Activated CD4-positive, alpha-beta T cell treated with anti-CD3 and anti-CD28 coated beads, Interleukin-2, amount 50 U/mL, for 24 hours (primary cell): ENCODE measurements at places on chromosomes 6 and 20.

- DNase-seq, result no peak
These were observed 1068.0 kb upstream of the EPHA7 start for GRCh38 chr6:94487371-94487770.

DNA sequence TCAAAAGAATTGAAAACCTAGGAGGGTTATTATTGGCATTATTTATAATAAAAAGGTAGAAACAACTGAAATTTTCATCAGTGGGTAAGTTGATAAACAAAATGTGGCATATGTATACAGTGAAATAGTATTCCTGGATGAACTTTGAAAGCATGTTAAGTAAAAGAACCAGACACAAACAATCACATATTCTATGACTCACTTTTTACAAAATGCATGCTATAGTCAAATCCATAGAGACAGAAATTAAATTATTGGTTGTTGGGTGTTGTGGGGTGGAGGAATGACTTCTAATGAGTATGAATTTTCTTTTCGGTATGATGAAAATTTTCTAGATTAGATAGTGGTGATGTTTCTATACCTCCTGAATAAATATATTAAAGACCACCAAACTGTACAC is 94.6 kb downstream of the LRRC1 start:
- no peak for DNase-seq

DNA sequence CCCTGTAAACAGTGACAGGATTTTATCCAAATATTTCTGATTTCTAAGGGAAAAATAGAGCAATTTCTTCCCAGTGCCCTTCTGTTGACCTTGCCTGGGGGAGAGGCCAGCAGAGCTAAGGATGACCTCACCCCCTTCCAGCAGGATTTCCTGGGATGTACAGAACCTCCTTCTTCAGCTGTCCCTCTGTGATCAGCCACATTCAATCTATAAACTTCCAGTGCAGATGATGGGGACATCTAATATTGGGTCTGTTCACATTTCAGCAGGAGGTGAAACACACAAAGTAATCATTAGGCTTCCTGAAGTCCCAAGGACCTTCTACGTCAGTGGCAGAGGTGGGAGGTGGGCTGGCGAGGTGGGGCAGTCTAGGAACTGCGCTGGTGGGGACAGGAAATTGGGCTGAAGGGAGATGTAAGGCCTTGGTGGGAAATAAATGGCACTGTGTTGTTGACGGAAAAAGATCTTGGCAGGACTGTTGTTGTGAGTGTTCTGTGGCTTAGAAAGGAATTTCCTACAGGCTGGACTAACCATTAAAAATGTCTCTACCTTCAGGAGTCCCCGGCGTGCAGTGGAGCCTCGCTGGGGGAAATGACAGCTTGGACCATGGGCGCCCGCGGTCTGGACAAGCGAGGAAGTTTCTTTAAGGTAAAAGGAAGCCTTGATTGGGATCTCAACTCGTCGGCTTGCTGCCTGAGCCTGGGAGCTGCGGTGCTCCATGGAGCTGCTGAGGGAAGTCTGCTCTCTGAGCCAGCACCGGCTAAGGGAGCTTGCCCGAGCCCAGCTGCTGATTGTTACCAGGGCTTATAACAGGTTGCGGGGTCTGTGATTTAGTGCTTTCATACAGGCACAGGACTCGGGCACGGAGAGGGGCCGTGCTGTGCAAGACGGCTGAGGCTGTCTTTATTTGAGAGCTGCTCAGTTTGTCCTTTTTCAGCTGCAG is 127.9 kb upstream of the NAA20 start:
- no peak for DNase-seq

DNA sequence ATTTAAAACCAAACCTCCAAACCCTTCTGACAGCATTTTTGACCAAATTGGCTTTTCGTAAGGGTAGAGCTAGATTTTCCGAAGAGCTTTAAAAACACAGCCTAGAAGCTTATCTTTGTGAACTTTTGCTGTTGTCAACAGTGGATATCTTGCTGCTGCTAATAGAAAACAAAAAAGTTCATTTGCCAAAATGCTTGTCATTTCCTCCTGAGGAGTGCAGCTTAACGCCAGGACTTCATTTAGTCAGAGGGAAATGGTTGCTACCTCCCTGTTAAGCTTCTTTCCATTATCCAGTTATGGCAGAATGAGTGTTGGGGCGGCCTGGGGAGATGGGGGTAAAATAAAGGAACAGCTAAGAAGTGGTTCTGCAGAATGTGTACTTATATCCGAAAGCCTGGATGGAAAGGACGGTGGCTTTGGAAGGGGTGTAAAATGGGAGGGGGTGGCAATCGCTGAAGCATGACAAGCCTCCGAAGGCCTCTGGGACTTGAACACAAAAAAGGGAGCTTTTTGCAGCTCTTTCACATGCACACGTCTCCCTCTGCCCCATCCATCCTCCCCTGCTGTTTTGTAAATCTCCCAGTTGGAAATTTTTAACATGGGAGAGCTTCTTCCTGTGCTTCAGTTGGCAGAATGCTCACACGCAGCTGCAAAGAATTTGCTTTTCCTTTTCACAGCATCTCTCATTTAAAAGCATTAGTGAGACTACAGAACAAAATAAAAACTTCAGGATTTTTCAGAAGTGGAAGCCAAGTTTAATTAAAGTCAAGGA is 22.5 kb downstream of the JARID2 start:
- no peak for DNase-seq

- no peak for DNase-seq
These were observed 73.8 kb upstream of the CD93 start for GRCh38 chr20:23159947-23160318.

- no peak for DNase-seq
These were observed 6.4 kb downstream of the TFAP2A start for GRCh38 chr6:10408457-10408856.

DNA sequence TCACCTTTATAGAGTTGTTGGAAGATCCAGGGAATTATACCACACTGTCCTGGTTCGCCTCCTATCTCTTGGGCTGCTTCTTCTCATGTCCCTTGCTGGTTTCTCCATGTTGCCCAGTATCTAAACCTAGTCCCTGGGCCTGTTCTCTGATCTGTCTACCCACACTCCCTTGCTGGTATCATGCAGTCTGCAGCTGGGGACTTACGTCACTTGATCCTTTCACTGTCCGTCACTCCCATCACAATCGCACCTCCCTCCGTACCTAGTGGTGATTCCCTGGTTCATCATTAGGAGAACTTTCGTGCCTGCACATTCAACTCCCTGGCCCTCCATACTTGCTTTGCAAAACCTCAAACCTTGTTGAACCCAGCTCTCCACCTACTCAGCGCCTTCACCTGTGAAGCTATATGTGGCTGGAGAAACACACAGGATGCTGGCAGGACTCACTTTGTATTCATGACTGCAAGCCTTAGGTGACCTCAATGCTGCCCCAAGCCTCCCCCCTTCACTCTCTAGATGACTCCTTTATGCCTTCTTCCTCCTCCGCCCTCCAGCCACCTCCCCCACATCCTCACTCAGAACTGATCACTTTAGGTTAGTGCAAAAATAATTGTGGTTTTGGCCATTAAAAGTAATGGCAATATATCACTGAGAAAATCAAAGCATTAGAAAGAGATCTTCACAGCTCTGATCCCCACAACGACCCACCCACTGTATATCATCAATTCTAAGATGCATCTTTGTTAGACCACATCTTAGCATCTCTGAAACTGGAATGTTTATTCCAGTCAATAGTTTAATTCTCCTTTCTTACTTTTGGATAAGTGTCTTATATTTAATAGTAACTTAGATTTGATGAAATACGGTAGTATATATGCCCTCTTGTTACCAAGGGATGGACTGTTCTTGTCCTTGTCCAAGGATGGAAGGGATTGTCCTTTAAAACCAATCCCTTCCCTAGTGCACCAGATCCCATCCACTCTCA is 26.4 kb downstream of the GDAP1L1 start:
- DNase-seq, result no peak

DNA sequence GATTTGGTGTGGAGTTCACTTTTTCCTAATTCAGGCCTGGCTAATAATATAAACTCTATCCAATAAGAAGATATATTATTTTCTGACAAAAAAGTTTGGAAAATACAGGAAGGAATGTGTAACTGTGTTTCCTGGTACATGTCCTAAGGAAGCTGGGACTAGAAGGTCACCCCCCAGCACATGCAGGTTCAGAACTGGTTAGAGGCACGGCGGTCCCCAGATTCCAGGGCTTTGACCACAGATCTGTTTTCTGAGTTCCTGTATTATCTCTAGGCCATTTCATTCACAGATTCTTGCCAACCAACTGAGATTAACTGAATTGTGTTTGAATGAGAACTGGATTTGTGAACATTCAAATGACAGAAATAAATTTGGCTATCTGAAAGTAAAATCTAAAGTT is 94.5 kb downstream of the TULP4 start:
- no peak for DNase-seq

GRCh38 chr6:82397962-82398692 is 34.5 kb downstream of the TPBG start:
- DNase-seq, result no peak

DNA sequence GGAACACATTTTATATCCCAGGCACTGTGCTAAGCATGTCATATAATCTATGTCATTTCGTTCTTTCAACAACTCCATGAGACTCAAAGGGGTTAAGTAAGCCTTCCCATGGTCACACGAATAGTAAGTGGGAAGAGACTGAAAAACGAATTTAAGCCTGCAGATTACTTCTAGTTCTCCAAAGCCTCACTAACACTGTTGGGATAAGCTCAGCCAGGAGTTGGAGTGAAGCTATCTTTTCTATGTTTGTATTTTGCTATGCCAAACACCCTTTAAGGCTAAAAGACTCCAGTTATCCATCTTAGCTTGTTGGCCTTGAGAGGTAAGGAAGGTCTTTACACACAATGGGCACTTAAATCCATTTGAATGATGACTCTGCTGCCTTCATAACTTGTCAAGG is 148.1 kb upstream of the UST start:
- no peak for DNase-seq

- DNase-seq, result no peak
These were observed 10.6 kb downstream of the BFSP1 start for GRCh38 chr20:17520583-17520982.

- no peak for DNase-seq
These were observed 472.0 kb downstream of the CD109 start for GRCh38 chr6:74167976-74168375.

GRCh38 chr6:152595499-152595898 is 41.7 kb downstream of the SYNE1 start:
- no peak for DNase-seq

DNA sequence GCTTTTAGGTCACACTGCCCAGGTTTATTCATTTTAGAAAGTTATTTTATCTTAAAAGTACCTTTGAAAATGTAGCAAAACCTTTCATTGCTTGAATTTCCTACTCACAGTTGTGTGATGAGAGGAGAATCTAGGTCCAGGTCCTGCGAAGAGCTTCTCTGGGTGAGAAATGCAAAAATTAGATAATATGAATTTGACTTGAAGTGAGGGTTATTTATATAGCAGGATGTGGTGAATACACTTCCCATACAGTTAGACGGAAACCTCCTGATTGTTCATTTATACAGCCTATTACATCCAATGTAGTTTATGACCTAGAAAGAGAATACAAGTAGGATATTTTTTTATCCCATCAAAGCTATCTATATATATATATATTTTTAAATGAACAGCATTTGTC is 30.5 kb downstream of the CDKAL1 start:
- no peak for DNase-seq

GRCh38 chr6:155510879-155511278 is 55.2 kb upstream of the NOX3 start:
- peak; percentile 29 for DNase-seq

- no peak for DNase-seq
These were observed 41.8 kb upstream of the LAMA4 start for GRCh38 chr6:112296122-112296521.

GRCh38 chr20:63542031-63542559 is 4.9 kb upstream of the PTK6 start:
- DNase-seq, result no peak

GRCh38 chr6:31079656-31080261 is 32.6 kb downstream of the C6orf15 start:
- peak; percentile 38 for DNase-seq

- no peak for DNase-seq
These were observed 8.8 kb downstream of the DDR1 start for GRCh38 chr6:30893001-30893591.

GRCh38 chr6:121896363-121896762 is 460.9 kb downstream of the GJA1 start:
- no peak for DNase-seq

DNA sequence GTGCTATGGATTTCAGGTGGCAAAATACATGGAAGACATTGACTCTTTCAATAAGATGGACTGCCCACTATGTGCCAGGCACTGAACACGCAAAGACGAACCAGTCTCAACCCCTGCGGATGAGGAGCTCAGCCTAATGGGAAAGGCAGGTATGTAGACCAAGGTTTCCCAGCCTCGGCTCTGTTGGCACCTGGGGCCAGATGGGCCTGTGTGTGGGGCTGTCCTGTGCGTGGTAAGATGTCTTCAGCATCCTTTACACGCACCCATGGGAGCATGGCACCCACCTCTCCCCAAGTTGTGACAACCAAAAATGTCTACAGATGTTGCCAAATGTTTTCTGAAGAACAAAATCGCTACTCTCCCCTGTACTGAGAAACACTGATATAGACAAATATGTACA is 82.6 kb upstream of the FOXQ1 start:
- no peak for DNase-seq
